ENCODE measurements at places on chromosomes 3 and 15.
A peak's percentile ranks its signal among the peaks of the same experiment; 100 is the strongest.

DNA sequence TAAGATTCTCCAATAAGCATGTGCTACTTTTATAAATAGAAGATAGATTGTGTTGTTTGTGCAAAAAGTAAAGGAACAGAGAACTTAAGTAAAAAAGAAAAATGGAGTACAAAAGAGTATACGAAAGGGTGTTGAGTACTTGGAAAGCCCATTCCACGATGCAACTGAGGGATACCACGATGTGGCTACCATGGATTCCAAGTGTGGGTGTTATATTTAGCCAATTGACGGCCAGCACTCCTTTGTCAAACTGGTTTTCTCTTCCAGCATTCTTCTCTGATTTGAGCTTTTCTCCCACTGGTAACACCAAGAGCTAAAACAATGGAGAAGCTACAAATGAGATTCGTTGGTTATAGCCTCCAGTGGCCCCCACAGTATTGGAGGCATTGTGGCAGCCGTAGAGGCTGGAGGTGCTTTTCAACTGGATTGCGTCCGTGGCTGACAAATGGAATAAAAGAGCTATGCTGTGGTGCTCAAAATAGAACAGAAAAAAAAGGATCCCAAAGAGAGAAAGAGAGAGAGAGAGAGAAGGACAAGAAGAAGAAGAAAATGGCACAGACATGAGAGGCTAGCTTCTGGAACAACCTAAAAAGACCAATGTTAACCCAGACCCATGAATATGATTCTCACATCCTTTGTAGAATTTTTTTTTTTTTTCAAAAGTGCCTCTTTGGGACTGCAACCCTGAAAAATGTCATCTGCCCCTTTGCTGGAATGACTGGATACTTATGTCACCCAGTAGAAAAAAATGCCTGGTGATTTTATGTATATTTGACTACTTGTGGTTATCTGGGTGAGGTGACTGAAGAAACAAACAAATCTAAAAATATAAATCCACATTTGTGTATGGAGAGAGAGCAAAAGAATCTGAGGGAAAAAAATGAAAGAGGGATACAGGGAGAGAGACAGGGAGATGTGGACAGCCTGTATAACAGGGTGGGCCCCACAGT is 345.1 kb downstream of the RORA start:
- no peak for DNase-seq

- no peak for DNase-seq
These were observed 911 bp downstream of the CCRL2 start for GRCh38 chr3:46407970-46408369.

DNA sequence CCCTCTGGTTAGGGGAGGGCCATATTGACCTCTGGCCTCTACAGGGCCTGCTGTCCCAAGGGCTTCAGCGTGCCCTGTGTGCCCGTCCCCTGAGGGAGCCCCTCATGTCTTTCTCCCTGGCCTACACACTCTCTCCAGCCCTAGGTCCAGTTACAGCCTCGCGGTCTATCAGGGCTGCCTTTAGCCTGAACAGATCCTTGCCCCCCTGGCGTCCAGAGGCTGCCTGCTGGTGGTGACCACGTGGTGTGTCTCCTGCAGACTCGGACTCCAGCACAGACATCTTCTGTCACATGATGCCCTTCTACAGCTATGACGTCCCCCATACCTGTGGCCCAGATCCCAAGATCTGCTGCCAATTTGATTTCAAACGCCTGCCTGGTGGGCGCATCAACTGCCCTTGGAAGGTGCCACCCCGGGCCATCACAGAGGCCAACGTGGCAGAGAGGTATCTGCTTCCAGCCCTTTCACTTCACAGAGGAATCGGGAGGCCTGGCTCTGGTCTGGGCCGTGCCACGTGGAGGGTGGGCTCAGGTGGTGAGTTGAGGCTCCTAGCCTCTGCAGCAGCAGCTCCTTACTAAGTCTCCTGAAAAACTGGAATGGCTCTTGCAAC is 4.1 kb downstream of the MAN2A2 start:
- DNase-seq, result no peak

GRCh38 chr3:141426404-141427034 is 58.2 kb downstream of the ZBTB38 start:
- DNase-seq, result no peak

GRCh38 chr15:69583626-69584025 is 131.0 kb downstream of the RPLP1 start:
- no peak for DNase-seq

- DNase-seq, result peak; percentile 18
These were observed 32.7 kb downstream of the TRANK1 start for GRCh38 chr3:36911990-36912804.

GRCh38 chr3:5248822-5249221 is 61.3 kb downstream of the EDEM1 start:
- no peak for DNase-seq

- no peak for DNase-seq
These were observed 32.0 kb downstream of the APBA2 start for GRCh38 chr15:28917791-28918140.

DNA sequence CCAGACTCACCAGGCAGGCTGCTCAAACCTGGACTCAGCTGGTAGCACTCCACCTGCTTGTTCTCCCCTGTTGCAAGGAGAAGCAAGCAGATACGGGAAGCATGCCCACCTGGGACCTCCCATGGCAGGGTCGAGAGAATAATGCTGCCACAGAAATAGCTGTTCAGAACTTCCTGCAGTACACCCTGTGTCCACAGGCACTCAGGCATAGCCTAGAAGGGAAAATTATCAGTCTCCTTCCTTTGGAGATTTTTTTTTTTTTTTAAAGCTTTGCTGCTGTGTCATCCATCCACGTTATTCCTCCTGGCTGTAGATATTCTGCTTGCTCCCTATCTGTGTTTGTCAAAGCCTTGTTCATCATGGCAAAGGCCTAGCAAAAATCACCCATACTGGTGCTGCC is 32.7 kb upstream of the RPS17 start:
- no peak for DNase-seq

DNA sequence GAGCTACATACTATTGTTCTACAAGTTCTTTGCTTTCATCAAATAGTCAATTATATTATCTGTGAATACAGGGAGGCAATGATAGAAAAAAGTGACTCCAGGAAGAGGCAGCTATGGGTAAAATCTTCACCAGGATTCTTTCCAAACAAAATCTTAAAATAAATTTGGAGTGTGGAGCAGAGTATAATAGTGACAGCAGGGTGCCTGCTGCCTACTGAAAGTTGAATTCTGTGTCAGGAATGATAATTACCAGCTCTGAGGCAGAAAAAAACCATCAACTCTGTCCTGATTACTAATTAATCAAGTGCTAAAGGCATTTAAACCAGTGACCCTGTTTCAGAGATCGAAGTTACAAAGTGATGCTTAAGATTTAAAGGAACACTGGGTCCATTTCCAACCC is 148.0 kb downstream of the DIPK2A start:
- no peak for DNase-seq

DNA sequence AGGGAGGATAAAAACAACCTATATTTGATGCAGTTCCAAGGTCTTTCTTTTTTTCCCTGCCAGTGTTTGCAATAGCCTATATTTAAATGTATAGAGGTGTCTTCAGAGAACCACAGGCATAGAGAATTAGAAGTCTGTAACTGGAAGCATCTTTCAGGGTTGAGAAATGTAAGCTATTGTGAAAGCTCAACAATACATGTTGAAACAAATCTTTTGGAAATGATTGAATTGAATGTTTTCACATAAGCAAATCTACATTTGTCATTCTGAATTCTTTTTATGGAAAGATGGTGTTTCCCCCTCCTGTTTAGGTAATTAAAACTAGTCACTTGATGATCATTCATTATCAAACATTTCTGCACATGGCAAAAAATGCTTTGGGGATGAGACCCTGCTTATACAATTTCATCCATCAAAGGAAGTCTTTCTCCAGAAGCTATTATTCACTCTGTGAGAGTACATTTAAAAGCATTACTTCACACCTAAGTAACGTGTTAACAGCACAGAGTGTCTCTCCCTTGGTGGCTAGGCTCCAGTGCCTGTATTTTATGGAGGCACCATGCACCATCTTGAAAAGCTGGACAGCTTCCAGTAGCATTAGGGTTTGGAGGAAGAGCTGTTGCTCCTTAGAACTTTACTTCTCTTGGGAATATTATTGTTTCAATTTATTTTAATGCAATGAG is 406.2 kb downstream of the LSAMP start:
- DNase-seq, result no peak

DNA sequence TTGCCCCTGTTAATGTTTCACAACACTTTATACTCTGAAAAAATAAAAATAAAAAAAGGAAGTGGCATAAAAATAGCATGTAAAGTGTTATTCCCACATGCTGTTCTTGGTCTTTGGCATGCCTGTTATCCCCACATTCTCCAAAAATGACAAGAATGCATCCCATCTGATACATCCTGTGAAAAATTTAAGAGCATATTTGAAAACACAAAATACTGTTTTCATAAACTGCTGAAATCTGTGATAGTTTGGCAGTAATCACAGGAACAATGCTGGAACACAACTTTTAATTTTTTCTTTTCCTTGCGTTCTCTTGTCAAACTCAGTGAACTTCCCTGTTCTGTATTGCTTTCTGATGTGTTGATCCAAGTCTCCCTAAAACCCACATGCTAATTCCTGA is 288.8 kb downstream of the ROBO2 start:
- no peak for DNase-seq

- peak; percentile 0 for DNase-seq
These were observed at the start of gene PHLDB2 for GRCh38 chr3:111859061-111859973. Gene PHLDB2, plus strand, starts transcription at chr3:111859265. Its CDS starts 24,813 bp downstream, at chr3:111884078.

DNA sequence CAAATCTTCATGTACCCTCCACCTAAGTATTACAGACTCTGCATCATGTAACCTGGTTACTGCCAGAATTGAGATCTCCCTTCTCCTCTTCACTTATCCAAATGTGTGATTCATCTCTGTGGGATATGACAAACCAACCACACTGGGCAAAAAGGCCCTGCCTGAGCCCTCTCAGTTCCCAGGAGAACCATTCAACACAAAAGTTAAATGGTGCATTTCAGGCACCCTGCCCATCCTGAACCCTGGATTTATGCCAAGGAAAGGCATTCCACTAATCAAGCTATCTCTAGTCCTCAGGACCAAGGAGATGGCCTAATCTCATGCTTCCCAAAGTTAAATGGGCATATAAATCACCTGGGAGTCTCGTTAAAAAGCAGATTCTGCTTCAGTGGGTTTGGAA is 108.5 kb downstream of the TNIK start:
- DNase-seq, result no peak

GRCh38 chr3:117184574-117184973 is 475.0 kb downstream of the TUSC7 start:
- DNase-seq, result no peak

GRCh38 chr3:39024497-39024896 is 27.2 kb downstream of the SCN11A start:
- DNase-seq, result no peak

GRCh38 chr3:169527507-169527906 is 136.0 kb downstream of the MECOM start:
- DNase-seq, result no peak

DNA sequence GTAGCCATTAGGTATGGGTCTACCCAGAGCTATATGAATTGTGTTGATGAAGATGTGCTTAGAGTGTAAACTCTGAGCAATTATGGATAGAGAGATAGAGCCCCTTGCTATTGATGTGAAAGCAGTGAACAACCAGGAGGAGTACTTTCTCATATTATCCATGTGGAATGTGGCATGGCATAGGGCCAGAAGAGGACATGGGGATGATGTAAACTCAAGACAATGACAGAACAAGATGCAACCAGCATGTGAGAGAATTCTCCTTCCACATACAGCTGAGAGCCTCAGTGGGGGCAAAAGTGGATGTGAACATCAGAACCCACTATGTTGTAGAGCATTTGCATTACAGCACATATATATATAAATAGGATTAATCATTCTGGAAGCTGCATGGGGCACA is 36.4 kb upstream of the BNC1 start:
- DNase-seq, result no peak

DNA sequence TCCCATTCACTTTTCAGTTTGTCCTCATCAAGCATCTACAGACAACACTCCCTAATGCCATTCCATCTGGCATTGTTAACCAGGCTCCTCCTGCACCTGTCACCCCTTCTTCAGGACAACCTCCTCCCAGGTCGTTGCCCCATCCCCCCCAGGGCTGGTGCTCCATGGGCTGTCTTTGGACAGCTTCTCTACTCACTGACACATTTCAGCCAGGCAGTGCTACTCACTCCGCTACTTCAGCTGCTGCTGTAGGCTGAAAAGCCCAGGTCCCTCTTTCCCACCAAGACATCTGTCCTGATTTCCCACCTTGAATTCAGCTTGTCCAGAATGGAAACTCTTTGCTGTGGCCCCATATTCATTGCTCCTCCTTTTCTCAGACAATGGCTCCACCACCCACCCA is 61.9 kb downstream of the ADAMTS17 start:
- DNase-seq, result no peak

DNA sequence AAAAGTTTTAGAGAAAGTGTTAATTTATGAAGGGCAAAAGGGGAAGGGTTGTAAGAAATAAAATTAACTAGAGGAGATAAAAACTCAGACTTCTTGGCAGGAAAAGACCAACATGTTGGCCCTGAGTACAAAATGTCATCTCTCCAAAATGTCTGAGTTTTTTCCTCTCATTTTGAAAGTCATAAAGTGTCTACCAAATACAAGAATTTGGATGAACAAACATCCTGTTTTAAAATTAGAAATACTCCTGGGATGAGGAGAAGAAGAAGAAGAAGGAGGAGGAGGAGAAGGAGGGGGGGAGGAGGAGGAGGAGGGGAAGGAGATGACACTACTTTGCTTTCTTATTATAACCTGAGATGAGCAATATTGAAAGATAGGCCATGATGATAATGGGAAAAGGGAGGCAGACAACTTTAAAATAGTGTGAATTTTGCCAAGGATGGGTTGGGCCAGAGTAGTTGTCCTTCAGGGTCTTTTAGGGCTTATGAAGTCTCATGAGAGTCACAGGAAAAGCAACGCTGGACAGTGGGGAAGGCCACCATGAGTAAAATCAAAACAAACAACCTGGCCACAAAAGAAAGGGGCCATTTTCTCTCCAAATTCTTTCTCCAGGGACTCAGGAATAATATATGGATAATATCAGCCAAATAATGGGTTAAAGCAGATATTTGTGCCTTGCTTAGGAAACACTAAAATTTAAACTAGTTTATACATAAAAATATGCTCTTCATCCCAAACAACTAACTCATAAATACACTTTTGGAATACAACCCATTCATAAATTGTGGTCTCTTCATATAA is 632.9 kb downstream of the EPHA3 start:
- DNase-seq, result no peak

GRCh38 chr15:74648051-74648842 is 32.6 kb downstream of the CLK3 start:
- no peak for DNase-seq

- no peak for DNase-seq
These were observed 8.4 kb upstream of the DHX30 start for GRCh38 chr3:47794544-47794943.

- no peak for DNase-seq
These were observed 20.1 kb upstream of the PLSCR5 start for GRCh38 chr3:146625186-146625775.
